T-helper 2 cell treated with Interferon-gamma antibody and Interleukin-4, amounts not matched to agents 100 ng/mL and 5 ng/mL, for 36 hours (primary cell): ENCODE measurements at places on chromosomes 6 and 20. TPM values are rescaled to one million over a fixed set of nuclear protein-coding genes. Genes with fewer than 3 reads are reported as not detected.

The GABBR1 gene
- 22.8 and 26.5 TPM in 2 replicates for total RNA-seq

The BANF2 gene
- not detected in 2 replicates for total RNA-seq

The RAB5IF gene
- total RNA-seq: 107 and 112 TPM in 2 replicates

The TULP1 gene
- not detected in 2 replicates for total RNA-seq

The PNLDC1 gene
- 0.50 and 0.93 TPM in 2 replicates for total RNA-seq

The UBE2C gene
- total RNA-seq: 181 and 183 TPM in 2 replicates

The FAM83C gene
- not detected in 2 replicates for total RNA-seq

The BIRC7 gene
- not detected in 2 replicates for total RNA-seq

The GPSM3 gene
- 245 and 258 TPM in 2 replicates for total RNA-seq

The PPP1R16B gene
- 55.0 and 56.1 TPM in 2 replicates for total RNA-seq

The ZHX3 gene
- total RNA-seq: 9.0 and 11.3 TPM in 2 replicates
